ENCODE measurements at places on chromosomes 1 and 21.

- DNase-seq = peak; percentile 66
These were observed 6.2 kb downstream of the TMEM59 start for GRCh38 chr1:54046671-54047383.

DNA sequence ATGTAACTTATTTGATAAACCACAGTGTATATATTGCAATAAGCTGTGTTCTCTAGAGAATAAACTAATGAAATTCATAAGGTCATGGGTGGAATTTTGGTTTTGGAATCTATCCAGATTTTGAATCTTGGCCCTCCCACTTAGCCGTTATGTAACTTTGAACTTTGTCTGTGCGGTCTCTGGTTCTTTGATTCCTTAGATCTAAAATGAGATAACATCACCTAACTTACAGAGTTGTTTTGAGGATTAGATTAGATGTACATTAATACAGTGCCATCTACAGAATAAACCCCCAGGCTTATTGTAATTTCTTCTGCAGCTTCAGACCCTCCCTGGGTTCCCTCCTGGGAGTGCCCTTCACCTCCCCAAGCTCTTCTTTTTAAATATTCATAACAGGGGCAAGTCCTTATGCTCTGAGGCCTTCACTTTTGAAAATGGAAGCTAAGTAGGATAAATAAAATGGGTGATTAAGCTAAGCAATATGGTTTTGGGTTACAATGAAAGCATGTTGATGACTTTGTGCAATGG lies 124.3 kb downstream of the ATG4C start:
- no peak for DNase-seq

GRCh38 chr1:39646232-39647081 lies 7.0 kb upstream of the HEYL start:
- DNase-seq = peak; percentile 67

DNA sequence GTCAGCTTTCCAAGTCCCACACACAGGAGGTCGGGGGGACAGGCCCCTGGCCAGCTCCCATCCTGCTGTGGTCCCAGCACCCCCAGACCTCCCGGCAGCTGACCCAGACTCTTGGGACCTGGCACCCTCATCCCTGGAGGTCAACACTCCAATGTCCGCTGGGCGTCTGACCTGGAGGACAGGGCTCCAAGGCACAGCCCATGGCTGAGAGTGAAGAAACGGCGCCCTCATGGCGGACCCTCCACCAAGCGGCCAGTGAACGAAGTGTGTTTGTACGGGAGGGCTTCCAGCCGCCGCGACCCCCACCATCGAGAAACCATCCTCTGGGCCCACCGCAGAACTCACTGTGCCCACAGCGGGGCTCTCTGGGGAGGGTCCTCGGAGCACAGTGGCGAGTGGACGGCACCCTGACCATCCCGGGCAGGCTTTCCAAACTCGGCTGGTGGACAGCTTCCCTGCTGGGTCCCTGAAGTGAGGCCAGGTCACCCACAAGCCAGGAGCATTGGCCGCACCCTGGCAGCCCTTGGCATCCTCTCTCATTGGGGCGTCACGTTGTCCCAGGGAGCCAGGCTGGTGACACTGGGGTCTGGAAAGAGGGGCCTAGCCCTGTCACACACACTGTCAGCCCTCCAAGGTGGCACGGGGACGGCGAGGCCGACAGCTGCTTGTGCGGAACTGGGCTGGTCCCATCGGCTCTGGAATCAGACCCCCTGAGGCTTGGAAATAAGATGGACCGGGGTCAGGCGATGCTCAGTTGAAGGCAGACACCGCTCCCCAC lies 47.8 kb upstream of the COL6A2 start:
- no peak for DNase-seq

DNA sequence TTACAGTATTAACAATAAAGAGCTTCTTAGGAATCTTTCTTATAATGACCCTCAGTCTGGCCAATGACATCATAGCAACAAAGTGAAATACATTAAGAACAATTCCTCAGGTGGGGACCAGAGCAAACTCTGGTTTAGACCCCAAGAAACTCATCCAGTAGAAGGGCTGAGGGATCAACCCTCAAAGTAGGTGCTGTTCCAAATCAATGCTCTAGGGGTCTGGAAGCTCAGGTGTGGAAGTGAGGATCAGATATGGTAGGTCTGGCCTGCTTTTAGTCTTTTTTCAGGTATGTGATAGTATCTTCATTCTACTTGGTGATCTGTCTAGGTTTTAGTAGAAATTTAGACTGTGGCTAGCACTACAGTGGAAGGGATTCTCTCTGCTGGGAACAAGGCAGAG lies 291.7 kb downstream of the PDE4B start:
- no peak for DNase-seq

Measured in adipocyte (in vitro differentiated cells).